DMS79 treated with DMSO at 0.1 percent for 48 hours (cell line): ENCODE measurements at places on chromosomes 2 and 18.

- no peak for DNase-seq
These were observed 193.4 kb downstream of the CCDC102B start for GRCh38 chr18:68991286-68991685.

DNA sequence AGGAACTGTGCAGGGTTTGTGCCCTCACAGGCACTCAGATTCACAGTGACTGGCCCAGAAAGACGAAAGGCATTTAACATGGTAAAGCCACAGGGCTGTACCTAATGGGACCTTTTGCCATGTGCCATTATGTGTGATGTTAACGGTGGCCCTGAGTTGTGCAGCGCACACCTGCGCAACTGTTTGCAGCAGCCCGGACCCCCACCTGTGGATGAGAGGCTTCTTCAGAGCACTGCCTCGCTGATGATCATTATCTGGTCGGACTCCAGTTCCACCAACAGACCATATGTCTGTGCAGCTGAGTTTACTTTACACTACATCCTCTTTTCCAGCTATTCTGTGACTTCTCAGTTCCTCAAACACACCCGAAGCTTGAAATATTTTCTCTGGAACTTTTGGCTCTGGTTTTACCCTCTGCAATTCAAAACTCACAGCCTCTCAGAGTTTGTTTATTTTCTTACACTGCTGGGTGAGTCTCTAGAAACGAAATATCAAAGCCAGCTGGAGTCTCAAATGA is 35.6 kb upstream of the UBE2F start:
- no peak for DNase-seq

- no peak for DNase-seq
These were observed 114.2 kb downstream of the FHOD3 start for GRCh38 chr18:36411745-36412168.

- DNase-seq, result peak; percentile 40
These were observed 55.5 kb upstream of the HS6ST1 start for GRCh38 chr2:128374001-128374710.

DNA sequence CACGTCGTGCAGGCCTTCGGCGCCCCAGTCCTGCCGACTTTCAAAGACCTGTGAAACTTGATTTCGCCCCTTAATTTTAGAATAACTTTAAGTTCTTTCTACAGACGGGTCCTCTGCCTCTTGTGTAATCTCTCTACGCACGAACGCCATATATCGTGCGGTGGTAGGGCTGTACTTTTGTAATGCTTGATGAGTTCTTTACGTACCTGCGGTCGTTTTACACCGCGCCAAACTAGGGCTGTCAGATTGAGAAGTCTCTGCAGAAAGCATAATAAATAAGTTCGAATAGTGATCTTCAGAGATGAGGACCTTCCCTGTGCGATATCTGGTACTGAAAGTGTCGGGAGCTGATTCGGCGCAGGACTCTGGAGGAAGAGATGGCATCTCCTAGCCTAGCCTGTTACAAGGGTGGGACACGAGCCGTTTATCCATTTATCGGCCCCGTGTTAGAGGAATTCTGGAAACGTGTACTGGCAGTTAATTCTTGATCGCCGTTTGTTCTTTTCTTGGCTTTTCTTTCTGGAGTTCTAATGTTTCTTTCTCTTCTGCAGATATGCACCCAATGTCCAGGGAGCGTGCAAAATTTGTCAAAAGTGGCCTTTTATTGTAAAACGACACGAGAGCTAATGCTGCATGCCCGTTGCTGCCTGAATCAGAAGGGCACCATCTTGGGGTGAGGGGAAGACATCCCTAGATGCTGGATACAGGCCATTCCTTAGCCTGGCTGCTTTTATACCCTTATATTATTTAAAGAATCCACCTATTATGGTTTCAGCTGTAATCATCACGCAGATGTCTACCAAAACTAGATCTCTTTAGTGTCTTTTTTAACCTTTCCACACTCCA is 781 bp upstream of the SLC5A6 start:
- DNase-seq, result peak; percentile 73

- DNase-seq, result peak; percentile 20
These were observed 7.2 kb downstream of the BOLL start for GRCh38 chr2:197777823-197778407.

DNA sequence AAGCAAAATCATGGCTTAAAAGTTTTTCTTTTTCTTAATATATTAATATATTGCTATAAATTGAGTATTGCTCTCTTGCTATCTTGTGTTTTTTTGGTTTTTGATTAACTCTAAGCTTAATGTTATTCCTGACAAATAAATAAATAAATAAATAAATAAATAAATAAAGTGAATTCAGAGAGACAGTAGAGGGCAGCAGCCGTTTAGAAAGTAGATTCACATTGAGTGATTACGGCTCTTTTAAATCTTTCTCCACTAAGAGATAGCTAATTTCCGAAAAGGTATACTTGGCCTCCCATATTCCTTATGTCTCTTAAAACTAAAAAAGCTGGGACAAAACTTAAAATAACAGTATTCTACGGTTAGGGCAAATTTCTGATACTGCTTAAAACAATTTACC is 34.3 kb downstream of the MSH2 start:
- DNase-seq, result peak; percentile 37

GRCh38 chr18:47679864-47680263 is 250.6 kb downstream of the SMAD2 start:
- no peak for DNase-seq

GRCh38 chr18:74529378-74529777 is 4.9 kb upstream of the CNDP1 start:
- no peak for DNase-seq

GRCh38 chr2:8657423-8658062 is 24.3 kb upstream of the ID2 start:
- no peak for DNase-seq

DNA sequence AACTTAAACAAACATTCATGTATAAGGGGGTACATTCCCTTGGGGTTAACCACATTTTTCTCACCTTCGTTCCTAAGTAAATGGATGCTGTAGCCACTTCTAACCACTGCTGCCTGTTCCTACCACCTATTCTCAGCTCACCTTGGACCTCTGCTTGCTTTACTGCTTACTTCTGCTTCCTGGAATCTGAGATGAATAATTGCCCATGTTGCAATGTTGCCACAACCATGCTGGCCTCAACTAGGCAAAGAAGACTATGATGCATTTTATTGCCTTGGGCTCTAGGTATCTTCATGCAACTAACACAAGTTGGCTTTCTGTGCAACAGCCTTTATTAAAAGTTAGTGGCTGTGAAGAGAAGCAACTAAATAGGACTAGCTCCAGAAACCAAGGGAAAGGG is 106.3 kb upstream of the TCF4 start:
- DNase-seq, result no peak
